Stimulated activated CD4-positive, alpha-beta T cell treated with anti-CD3 and anti-CD28 coated beads, Interleukin-12 subunit alpha, Interleukin-12 subunit beta, amount 100 ng/mL, for 4 hours (primary cell): ENCODE measurements at places on chromosomes 11 and 22.

DNA sequence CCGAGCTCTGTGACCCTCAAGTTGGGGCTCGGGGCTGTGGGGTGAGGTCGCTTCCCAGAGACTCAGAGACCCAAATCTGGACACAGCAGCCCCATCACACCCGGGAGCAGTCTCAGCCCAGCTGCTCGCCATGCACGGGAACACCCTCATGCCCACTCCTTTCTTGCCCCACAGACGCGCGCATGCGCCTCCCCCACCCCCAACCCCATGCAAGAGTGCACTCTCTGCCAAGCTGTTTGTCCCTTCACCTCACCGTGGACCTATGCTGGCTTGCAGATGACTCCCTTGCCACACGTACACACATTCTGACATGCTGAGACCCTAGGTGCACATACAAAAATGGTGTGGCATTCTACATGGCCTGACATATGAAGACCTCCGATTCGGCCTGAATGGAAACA is 478 bp upstream of the CD248 start:
- no peak for DNase-seq

GRCh38 chr11:14065141-14065540 is 102.6 kb downstream of the SPON1 start:
- peak; percentile 10 for DNase-seq

GRCh38 chr11:44257338-44258189 is 52.4 kb downstream of the ALX4 start:
- no peak for DNase-seq

DNA sequence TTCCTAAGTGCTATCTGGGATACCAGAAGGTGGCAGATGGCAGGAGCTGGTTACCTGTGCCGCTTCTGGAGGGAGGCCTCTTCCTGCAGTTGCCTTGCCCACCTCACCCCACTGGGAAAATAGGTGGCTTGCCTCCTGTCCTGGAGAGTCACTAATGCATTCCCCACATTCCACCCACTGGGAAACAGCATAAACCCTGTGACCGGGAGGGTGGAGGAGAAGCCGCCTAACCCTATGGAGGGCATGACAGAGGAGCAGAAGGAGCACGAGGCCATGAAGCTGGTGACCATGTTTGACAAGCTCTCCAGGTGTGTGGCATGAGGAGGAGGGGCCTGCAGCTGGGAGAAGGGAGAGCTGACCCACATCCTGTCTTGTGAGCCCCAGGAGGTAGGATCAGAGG is 5.6 kb downstream of the RIC8A start:
- DNase-seq: no peak

DNA sequence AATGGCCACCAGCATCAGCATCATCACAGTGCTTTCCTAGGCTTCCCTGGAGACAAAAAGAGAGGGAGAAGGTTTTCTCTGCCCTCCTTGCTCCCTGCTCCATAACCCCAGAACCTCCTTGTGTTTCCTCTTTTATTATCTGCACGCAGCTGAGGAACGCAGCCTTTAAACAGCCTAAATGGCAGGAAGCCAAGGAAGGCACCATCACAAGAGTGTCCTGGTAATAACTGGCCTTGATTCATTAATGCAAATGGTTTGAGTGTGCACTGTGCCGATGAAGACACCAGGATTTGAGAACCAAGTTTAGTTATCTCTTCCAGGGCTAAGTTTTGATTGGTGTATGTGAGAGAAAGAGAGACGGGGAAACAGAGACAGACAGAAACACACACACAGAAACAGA is 29.4 kb upstream of the DRD2 start:
- DNase-seq: no peak

DNA sequence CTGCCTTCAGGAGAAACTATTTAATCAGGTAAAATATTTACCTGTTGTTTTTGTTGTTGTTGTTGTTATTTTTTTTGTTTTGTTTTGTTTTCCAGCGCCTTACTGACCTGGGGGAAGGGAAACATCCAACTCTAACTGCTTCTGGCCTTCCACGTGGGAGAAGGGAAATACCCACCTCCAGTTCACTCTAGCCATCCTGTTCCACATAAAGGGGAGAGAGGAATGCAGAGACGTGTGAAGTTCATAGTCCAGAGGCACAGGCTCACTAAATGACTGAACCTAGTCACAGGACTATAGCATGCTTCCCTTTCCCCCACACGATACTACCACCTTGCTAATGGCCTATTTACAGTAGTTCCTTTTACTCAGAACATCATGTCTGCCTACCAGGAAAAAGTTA is 72.4 kb upstream of the VSTM5 start:
- DNase-seq: no peak

DNA sequence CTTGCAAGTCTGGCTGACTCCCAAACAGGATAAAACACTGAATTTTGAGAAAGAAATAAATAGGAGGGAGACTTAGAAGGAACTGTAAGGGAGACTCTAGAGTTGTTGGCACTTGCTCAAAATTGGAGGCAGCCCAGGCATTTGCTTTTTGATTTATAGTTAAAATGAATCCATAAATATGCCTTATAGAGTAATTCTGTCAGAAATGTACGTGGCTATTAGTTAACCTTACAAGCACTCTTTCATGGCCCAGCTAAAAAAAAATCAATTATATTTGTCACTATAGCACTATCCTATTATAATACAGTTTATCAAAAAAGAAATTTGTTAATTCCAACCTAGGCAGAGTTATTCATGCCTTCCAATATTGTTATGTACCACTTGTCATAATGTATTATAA is 1000.0 kb upstream of the CHORDC1 start:
- no peak for DNase-seq

DNA sequence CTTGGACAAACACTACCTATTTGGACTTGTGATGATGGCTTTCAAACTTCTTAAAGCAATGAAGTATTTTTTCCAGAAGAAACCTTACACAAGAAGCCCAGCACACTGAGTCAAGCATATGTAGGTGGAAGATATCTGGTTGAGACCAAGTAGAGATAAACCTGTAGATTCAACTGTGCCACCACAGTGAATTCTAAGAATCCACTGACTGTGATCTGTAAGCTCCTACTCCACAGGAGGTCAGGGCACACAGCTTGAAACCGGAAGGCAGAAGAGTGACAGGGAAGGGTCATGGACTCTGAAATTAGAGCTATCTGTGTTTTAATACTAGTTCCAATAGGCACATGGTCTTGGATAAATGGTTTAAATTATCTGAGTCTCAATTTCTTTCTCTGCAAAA is 404.5 kb downstream of the ETS1 start:
- DNase-seq: no peak

DNA sequence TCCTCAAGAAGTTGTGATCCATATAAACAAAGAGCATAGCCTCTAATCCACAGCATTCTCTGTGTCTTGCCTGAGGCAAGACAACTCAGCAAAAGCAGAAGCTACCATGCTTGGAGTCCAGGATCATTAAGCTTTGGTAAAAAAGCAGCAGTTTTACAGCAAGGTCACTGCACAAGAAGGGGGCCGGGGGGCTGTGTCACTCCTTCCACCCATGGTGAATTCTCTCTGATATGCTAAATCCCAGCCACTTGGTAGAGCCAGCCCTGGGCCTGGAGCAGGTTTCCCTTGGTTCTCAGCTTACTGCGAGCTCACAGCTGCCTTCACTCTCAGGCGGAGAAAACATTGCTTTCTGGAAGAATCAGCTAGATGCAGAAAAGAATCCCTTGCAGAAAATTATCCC is 144.7 kb downstream of the TENM4 start:
- no peak for DNase-seq

DNA sequence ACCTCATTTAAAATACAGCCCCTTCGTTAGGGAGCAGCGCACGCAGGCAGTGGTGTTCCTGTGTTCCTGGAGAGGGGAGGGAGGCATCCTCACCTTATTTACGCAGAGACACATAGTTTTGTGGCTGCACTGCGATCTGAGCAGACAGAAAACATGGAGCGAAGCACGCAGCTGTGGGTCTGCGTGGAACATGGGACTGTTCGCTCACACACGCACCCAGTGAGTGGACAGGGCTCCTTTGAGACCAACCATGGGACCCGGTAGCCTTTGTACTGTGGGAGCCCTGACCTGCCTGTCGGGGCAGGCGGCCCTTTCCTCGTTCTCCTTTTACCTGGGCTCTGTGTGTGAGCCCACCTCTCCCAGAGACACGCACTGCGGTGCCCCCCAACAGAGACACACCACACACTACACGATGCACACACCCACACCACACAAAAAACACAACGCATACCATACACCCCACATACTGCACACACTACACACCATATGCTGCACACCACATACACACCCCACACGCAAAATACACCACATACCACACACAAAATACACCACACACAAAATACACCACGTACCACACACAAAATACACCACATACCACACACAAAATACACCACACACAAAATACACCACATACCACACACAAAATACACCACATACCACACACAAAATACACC is 1245.7 kb downstream of the BRD1 start:
- DNase-seq: no peak

GRCh38 chr11:106466521-106467080 is 389.1 kb downstream of the AASDHPPT start:
- no peak for DNase-seq
